GM13977 (cell line): ENCODE measurements at places on chromosomes 5 and 9.

DNA sequence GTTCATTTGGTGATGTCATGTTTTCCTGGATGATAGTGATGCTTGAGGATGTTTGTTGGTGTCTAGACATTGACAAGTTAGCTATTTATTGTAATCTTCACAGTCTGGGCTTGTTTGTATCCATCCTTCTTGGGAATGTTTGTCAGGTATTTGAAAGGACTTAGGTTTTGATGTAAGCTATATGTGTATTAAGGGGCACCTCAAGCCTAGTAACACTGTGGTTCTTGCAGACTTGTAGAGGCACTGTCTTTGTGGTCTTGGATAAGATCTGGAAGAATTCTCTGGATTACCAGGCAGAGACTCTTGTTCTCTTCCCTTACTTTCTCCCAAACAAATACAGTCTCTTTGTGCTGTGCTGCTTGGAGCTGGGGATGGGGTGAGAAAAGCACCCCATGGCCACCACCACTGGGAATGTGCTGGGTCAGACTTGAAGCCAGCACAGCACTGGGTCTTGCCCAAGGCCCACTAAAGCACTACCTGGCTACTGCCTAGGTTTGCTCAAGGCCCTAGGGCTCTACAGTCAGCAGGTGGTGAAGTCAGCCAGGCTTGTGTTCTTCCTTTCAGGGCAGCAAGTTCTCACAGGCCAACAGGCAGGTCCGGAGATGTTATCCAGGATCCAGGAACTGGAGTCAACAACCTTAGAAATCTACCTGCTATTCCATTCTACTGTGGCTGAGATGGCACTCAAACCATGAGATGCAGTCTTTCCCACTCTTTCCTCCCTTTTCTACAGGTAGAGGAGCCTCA, 49.3 kb upstream of the GNA14 start:
- no peak for DNase-seq

DNA sequence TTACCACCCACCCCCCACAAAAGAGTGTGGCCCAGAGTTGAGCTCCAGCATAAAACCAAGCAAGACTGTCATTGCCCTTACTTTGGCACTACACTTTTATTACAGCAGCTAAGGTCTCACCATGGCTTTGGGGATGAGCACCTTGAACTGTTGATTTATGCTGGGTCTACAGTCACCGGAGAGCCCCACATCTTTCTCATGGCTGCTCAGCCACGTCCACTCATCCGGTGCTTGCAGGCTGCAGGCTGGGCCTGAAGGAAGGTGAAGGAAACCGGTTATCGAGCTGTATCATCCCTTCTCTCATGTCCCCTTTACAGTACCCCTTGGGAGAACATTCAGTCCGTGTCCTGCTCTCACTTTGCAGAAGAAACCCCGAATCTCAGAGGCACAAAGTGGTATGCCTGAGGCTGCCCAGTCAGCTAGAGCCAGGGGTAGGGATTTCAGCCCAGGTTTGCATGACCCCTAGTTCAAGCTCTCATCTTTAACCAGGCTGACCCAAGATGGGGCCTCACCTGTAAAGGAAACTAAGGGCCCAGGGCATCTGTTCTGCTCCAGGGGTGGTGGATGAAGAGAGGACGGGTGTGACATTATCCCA, 11.6 kb downstream of the TMOD1 start:
- DNase-seq = no peak

GRCh38 chr5:149859746-149860145, 84.8 kb downstream of the PDE6A start:
- DNase-seq = no peak

GRCh38 chr5:144405991-144406390, 235.3 kb downstream of the KCTD16 start:
- DNase-seq = no peak

DNA sequence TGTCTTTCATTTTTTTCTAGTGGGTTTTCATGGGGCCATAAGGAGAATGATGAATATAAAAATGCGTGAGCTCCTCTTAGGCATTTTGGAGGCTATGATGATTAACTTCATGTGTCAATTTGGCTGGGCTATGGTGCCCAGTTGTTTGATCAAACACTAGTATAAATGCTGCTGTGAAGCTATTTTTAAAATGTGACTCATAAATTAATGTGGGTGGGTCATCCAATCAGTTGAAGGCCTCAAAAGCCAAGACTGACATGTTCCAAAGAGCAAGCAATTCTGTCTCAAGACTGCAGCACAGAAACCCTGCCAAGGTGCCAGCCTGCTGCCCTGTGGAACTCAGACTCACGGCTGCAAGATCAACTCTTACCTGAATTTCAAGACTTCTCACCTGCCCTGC, 24.4 kb upstream of the ICE1 start:
- DNase-seq = no peak

DNA sequence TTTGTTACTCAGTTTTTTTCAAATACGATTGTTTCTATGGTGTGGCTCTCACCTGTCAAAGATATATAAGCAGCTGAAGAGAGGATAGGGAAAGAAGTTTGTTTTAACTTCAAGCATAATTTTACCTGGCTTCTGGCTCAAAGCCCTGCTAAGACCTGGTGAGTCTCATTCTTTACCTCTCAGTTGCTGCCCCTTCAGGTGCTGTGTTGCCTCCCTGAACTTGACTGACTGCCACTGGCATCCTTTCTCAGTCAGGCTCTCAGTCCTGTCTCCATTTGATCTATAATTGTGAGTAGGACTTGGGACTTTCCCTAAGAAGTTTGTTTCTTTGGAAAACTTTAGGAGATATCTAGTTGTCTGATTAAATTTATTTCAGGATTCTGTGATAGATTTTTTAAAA, 249.6 kb downstream of the IZUMO3 start:
- DNase-seq = no peak

GRCh38 chr5:17895288-17896033, 261.2 kb downstream of the TAF11L14 start:
- no peak for DNase-seq

DNA sequence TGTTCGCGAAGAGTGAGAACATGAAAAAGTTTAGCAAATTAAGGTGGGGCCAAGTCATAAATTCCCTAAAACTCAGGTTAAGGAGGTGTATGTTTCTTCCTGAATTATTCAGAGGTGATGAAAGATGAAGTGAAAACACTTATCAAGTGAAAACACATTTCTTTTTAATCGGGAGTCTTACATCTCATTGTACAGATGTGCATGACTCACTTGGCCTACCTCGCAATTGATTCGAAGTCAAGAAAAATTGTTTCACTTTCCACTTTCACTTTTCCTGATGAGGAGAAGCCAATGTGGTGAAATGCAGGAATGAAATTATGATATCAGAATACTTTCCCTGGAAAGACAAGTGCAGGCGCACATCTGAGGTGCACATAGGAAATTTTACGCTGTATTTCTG, 78.7 kb downstream of the SLC25A46 start:
- DNase-seq = no peak

- no peak for DNase-seq
Measured at GRCh38 chr9:71112866-71113265, 8.6 kb downstream of the TRPM3 start.

- DNase-seq = no peak
Measured at GRCh38 chr9:109161471-109161870, 5.6 kb downstream of the FRRS1L start.

GRCh38 chr5:149496166-149496565, 55.1 kb downstream of the CSNK1A1 start:
- no peak for DNase-seq

GRCh38 chr9:128055344-128056040, 11.6 kb downstream of the NAIF1 start:
- DNase-seq = peak; percentile 13

- DNase-seq = no peak
Measured at GRCh38 chr9:136220017-136220729, 15.2 kb upstream of the LHX3 start.

- no peak for DNase-seq
Measured at GRCh38 chr9:119802133-119802532, 432.9 kb upstream of the BRINP1 start.

DNA sequence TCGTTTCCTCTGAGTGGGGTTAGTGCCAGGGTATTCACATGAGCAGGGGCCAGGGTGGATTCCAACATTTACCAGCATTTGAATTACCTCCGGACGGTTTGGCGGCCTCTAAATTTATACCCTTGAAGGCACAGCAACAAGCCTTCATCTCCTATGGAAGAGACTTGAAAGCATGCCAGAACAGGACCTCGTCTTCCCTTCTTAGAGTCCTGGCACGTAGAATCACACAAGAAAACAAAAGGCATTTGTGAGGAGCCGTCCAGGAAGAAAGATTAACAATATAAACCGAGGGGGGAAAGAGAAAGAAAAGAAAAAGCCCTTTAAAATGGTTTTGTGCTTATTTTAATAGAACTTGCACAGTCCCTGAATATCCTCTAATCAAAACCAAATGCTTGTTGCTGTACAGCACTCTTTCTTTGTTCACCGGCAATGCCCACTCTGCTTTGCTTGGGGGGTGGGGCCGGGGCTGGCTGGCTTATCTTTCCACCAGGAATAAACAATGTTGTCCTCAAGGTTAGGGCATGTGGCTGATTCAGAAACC, 575.8 kb upstream of the ZNF462 start:
- no peak for DNase-seq

GRCh38 chr5:67255881-67256280, 59.3 kb upstream of the CD180 start:
- DNase-seq = no peak

DNA sequence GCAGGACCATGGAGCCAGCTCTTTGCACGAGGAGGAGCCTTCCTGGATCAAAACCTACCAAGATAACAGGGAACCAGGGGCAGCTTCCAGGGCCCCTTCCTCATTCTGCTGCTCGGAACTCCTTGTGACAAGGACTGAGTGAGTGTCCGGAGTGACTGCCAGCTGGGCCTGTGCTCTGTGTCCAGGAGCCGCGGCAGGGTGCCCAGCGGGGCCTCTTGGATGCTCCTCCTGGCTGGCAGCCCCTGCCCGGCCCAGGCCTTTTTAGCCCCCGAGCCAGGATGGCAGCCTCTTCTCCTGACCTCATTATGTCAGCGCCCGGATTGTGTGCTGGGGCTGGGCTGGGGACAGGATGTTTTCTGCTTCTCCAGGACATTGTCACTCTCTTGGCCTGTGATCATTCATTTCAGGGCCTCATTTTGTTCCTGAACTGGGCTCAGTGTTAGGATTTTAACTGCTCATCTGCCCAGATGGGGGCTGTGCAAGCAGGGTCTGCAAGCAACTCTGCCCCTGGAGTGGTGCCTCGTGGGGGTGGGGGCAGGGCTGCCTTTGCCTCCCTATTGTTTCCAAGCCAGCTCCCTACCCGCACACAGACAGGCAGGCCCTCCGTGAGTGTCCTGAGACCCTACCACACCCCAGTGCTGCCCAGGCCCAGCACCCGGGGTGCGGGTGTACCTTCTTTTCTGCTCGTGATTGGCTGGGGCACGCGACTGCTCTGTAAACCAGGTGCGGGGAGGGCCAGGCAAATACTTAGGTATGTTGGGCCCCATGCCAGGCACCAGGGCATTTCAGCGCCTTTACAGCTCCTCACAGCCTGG, 161.6 kb downstream of the COL23A1 start:
- DNase-seq = no peak

GRCh38 chr5:102961671-102962070, 158.3 kb downstream of the GIN1 start:
- no peak for DNase-seq

DNA sequence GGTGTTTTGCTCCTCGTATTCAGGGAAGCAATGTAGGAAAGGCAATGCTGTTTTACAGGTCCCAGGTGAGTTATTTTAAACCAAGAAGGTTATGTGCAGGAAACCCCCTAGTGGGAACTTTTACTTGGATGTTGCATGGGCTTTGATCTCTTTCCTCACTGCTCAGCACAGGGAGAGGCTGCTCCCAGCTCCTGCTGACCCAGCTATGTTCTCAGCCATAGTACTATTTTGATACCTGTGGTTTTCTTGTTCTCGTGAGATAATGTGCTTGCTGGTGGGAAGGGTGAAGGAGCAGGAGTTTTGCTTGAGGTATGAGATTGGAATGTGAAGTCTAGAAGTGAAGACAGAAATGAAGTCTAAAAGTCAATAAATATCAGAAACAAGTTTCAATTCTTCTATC, 265.6 kb upstream of the FBXL7 start:
- no peak for DNase-seq
